ENCODE measurements at places on chromosomes 12 and 14.

- no peak for DNase-seq
Observed at GRCh38 chr12:3315201-3315661, 175.8 kb upstream of the PRMT8 start.

GRCh38 chr12:21666722-21667121 is 9.1 kb upstream of the LDHB start:
- no peak for DNase-seq

DNA sequence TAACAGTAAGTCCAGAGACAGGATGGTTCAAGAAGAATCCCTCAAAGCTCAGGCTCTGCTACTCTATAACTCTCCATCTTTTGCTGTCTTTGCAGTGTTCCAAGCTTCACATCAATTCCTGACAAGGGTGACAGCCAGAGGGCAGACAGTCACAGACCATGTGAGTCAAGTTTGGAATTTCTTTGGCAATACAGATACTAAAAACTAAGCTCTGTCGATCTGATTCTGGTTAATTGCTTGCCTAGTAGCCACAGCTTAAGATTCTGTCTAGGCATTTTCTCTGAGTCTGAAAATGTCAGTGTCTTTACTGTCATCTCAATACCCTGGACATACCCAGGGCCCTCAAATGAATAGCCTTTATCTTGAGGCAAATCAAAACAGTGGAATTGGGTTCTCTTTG is 153.7 kb downstream of the CEP128 start:
- no peak for DNase-seq

DNA sequence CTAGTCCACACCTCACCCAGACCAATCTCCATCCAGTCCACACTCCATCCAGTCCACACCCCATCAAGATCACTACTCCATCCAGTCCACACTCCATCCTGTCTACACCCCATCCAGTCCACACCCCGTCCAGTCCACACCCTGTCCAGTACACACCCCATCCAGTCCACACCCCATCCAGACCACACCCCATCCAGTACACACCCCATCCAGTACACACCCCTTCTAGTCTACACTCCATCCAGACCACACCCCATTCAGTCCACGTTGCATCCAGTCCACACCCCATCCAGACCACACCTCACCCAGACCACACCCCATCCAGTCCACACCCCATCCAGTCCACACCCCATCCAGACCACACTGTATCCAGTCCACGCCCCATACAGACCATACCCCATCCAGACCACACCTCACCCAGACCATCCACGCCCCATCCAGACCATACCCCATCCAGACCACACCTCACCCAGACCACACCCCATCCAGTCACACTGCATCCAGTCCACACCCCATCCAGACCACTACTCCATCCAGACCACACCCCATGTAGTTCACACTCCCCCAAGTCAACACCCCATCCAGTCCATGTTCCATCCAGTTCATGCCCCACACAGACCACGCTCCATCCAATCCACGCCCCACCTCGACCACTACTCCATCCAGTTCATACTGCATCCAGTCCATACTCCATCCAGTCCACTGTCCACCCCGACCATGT is 116.6 kb upstream of the RTL1 start:
- DNase-seq, result no peak

- no peak for DNase-seq
Observed at GRCh38 chr12:94169966-94170689, 21.8 kb downstream of the PLXNC1 start.

DNA sequence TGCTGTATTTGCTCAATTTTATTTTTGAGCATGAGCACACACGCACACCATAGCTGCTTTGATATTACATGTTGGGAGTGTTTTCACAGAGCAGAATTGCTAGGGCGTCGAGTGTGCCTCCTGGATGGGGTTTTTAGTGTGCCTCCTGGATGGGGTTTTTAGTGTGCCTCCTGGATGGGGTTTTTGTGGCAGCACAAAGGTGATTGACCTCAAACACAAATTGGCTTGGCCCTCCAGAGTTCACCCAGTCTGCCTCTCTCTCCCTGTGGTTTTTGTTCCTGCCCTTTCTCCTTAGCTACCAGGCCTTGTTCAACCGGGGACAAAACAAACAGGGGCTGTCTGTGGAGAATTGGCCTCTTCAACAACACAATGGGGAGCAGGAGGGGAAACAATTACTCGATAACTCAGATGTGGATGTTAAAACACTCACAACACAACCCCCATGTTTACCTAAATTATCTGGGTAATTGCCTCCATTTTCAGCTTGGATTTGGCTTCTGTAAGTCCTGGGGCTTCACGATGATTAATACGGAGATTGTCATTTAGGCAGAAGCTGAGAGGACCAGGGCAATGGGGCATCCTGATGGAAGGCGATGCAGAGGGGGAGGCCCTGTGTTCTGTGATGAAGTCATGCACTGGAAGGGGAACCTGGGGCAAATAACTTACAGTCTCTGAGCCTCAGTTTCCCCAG is 26.9 kb downstream of the TBX3 start:
- DNase-seq, result no peak

DNA sequence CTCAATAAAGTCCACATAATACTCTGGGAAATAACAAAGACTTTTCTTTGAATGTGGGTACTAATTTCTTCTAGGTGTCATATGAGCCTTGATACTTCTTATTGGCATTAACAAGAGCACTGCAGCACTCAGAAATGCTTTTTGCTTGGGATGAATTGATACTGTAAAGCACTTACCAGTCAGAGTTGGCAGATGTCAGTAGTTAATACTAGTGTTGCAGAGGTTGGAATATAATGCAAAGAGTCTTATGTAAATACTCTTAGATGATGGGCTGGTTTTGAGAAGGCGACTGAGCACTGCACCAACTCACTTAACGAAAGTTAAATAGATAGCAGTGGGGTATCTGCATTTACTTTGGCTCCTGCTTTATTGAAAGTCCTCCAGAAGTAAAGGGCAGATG is 25.6 kb upstream of the MBIP start:
- no peak for DNase-seq

All from activated CD4-positive, alpha-beta T cell treated with anti-CD3 and anti-CD28 coated beads for 1 hour (primary cell).